ENCODE measurements at places on chromosomes 5 and 9. TPM values are rescaled to one million over a fixed set of nuclear protein-coding genes. Genes with fewer than 3 reads are reported as not detected.

- peak; percentile 36 for DNase-seq
Measured at GRCh38 chr9:89494199-89494598, 3.7 kb downstream of the SEMA4D start.

Gene OR1Q1
- total RNA-seq: not detected

DNA sequence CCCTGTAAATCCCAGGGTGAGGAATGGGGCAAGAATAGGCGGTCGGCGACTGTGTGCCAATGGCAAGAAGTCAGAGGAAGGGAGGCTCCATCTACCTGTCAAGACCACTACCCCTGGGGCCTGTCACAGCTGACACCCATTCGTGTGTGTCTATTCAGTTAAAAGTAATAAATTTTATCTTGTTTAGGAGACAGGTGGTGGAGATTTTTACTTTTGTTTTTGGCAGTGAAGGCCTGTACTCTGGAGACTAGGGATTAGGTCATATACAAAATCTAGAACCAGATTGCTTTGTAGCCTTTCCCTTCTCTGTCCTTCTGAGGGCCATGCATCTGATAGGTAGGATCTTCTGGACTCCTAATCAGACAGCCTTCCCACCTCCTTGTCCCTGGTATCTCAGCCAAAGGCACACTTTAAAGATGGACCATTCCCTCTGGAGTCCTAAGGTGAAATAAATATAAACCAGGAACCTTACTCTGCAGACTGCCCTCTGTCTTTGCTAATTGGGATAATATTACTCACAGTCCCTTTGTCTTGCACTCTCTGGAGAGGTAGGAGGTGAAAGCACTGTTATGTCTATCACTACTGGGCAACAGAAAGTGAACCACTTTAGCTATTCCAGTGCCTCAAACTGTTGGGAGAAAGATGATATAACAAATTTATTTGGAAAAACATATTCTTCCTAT is 213.2 kb upstream of the ACTBL2 start:
- DNase-seq: peak; percentile 36

DNA sequence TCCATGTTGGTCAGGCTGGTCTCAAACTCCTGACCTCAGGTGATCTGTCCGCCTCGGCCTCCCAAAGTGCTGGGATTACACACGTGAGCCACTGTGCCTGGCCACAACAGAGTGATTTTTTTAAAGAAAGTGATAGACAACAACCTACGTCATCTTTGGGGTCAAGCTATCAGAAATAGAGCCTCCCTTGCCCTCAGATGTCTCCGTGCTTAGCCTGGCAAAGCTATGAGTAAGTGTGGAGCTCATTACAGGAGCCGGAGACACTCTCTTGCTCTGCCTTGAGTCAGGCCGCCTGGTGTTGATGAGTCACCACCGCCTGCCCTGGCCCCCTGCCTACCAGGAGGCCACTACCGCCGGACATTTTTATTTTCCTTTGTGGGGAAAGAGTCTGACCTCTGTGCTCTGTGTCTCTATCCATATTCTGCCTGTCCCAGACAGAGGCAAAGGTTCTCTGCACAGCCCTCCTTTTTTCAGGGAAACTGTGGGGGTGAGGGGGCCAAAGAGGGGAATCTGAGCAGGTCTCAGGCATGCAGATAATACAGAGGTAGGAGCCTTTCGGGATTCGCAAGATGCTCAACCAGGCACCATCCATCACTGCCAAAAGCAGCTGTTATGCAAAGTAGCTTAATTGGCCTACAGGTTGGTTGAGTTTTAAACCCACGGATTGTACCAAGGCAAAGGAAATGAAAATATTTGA is 123.7 kb upstream of the CPEB4 start:
- peak; percentile 90 for DNase-seq

GRCh38 chr9:115263371-115264075 is 145.6 kb upstream of the TNC start:
- DNase-seq: no peak

Gene SLC2A6
- 3.5 TPM for total RNA-seq

Gene BTNL3
- total RNA-seq: not detected

Gene ZNF608
- total RNA-seq: 31.1 TPM

Gene IL12B
- total RNA-seq: not detected

Gene NR6A1
- 0.85 TPM for total RNA-seq

- DNase-seq: no peak
Measured at GRCh38 chr5:97338729-97339128, 155.7 kb upstream of the RIOK2 start.

- DNase-seq: no peak
Measured at GRCh38 chr5:18333841-18334240, 699.6 kb downstream of the TAF11L14 start.

Gene STRBP
- total RNA-seq: 24.5 TPM

DNA sequence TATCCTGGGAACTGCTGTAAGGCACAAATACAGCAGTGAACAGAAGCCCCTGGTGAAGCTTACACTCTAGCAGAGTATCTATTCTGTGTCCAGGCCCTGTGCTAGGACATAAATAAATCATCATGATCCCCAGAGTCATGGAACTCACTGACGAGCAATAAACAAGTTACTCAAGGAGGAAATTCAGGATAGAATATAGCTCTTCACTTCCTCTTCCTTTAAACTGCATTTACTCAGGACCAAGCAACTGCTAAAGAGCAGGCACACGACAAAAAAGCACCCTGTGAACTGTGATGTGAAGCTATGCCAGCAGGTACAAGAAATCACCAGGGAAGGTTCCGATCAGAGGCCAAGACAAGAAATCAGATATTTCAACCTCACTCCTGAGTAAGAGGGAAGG is 47.8 kb upstream of the NR5A1 start:
- DNase-seq: no peak

DNA sequence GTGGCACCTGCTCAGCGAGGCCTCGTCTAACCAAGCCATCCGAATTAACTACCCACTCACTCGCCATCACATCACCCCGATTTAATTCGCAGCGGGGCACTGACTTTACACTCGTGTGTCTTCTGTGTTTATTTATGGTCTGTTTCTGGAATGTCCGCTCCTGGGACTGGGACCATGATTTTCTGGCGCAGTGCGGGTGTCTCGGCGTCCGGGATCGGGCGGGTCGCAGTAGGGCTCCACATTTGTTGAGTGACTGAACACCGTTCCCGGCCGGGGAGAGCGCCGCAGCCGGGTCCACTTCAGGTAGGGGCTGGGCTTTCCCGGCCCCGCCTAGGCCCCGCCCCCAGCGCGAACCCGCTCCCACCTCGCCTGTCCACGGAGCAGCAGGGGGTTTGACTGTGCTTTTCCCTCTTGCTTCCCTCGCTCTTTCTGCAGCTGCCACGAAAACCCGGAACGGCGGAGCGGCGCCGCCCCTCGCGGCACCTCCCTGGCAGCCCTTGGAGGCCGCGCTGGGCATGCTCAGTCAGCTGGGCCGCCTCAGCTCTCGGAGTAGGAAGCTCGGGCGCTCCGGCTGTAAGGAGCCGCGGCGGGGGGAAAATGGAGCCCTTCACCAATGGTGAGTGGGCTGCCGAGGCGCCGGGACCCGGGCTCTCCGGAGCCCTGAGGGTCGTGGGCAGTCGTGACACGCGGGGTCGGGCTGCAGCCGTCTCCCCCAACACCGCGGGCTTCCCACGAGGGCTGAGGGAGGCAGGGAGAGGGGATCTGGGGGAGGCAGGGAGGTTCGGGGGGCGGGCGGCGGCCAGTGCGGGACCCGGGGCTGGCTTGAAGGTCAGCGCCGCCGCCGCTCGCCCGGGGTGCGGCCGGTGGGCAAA is at the start of gene LNPEP:
LNPEP (plus strand) TSS at position 522 of the 872 bp plus-strand sequence; CDS start at position 598, 76 bp downstream.
- peak; percentile 98 for DNase-seq

DNA sequence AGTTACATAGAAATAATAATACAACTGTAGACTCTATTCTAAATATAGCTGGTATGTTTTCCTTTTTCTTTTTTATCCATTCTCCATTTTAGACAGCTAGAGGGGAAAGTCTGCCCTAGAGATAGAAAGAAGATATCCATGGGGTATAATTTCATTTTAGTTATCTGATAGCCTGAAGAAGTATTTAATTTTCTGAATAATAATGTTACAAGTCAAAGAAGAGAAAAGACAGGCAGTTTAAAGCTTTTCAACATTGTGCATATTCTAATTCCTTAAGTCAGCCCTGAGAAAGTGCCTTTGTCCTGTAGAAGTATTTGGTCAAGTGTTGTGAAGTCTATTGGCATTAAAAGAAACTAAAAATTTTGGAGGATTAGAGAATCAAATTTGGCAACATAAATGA is 2.5 kb upstream of the VCAN start:
- no peak for DNase-seq

Gene FAM81B
- total RNA-seq: 13.0 TPM

DNA sequence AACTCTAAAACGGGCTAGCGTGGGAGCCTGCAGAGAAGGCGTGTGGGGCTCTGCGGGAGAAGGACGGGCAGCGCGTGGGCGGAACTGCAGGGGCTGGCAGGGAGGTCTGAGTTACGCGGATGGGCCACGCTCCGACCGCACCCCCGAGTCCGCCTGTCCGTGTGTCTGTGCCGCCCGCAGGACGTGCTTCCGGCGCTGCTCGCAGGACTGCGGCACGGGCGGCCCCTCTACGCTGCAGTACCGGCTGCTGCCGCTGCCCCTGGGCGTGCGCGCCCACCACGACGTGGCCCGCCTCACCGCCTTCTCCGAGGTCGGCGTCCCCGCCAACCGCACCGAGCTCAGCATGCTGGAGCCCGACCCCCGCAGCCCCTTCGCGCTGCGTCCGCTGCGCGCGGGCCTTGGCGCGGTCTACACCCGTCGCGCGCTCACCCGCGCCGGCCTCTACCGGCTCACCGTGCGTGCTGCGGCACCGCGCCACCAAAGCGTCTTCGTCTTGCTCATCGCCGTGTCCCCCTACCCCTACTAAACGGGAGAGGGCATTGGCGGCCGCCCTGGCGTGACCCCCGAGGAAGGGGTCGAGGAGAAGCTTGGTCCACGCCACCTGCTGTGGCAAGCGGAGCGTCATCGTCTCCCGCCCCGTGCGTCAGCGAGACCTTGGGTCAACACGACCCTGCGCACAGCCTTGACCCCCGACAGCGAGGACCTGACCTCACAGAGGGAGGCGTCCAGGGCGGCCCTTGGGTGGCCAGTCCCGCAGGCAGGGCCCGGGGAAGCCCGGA is 11.4 kb upstream of the ASS1 start:
- DNase-seq: peak; percentile 82

Measured in right cardiac atrium (tissue), 5 donors.